Stimulated activated CD4-positive, alpha-beta T cell treated with anti-CD3 and anti-CD28 coated beads, TNF-alpha, amount 100 ng/mL, for 1 hour (primary cell): ENCODE measurements at places on chromosomes 2 and 18.

DNA sequence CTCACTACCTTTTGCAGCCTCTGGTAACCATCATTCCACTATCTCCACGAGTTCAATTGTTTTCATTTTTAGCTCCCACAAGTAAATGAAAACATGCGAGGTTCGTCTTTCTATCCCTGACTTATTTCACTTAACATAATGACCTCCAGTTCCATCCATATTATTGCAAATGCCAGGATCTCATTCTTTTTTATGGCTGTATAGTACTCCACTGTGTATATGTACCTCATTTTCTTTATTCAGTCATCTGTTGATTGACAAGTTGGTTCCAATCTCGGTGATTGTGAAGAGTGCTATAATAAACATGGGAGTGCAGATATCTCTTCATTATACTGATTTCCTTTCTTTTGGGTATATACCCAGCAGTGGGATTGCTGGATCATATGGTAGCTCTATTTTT is 16.9 kb downstream of the IL1RN start:
- DNase-seq, result no peak

- no peak for DNase-seq
Measured at GRCh38 chr2:232699110-232699509, 2.0 kb downstream of the GIGYF2 start.

DNA sequence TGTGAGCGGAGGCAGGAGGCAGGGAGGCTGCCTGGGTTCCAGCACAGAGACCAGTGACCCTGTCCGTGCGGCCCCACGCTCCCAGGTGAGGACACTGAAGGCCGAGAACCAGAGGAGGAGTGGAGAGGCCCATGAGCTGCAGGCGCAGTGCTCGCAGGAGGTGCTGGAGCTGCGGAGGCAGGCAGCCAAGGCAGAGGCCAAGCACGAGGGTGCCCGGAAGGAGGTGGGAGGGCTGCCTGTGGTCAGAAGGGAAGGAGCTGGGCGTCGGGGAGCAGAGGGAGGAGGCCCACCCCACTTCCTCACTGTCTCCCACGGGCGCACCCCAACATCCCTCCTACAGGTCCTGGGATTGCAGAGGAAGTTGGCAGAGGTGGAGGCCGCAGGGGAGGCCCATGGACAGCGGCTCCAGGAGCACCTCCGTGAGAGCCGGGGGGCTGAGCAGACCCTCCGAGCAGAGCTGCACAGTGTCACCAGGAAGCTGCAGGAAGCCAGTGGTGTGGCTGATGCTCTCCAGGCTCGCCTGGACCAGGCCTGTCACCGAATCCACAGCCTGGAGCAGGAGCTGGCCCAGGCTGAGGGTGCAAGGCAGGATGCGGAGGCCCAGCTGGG is 33.0 kb upstream of the SNED1 start:
- DNase-seq, result no peak

- no peak for DNase-seq
Measured at GRCh38 chr2:209817844-209818271, 46.2 kb downstream of the UNC80 start.

- no peak for DNase-seq
Measured at GRCh38 chr2:204486805-204487204, 58.5 kb upstream of the PARD3B start.

- DNase-seq, result no peak
Measured at GRCh38 chr2:172467382-172467781, 40.0 kb downstream of the ITGA6 start.

DNA sequence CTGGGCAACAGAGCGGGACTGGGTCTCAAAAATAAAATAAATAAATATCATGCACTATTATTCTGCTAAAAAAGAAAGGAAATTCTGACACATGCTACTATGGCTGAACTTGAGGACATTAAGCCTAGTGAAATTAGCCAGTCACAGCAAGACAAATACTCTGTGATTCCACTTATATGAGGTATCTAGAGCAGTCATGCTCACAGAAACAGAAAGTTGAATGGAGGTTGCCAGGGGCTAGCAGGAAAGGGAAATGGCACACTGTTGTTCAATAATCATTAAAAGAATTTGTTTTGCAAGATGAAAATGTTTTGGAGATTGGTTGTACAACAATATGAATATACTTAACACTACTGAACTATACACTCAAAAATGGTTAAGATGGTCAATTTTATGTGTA is 60.8 kb downstream of the NCKAP1 start:
- no peak for DNase-seq

DNA sequence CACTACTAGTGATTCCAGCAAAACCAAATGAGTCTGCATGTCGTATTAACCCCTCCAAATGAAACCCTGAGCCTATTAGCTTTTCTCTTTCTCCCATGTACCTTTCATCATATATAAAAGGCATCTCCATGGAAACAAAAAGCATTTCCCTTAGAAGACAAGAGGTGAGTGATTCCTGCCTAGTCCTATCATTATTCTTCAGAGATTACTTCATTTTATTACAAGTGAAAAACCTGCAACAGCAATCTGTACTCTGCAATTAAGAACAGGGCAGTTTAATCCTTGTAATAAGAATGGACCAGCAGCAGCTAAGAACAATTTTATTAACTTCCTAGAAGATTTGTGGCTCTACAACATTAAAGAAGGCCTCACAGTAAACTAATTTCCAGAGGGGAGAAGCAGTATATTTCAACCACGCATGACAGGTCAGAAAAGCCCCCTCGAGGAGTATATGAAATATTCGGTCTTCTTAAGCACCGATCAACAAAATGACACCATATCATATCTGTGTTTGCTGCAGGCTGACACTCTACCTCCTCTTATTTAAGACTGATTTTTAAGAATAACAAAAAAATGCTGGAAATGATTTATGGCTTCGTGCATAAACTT is 132.3 kb upstream of the TFPI start:
- DNase-seq, result no peak

- no peak for DNase-seq
Measured at GRCh38 chr2:127051116-127052056, 55.6 kb downstream of the BIN1 start.

DNA sequence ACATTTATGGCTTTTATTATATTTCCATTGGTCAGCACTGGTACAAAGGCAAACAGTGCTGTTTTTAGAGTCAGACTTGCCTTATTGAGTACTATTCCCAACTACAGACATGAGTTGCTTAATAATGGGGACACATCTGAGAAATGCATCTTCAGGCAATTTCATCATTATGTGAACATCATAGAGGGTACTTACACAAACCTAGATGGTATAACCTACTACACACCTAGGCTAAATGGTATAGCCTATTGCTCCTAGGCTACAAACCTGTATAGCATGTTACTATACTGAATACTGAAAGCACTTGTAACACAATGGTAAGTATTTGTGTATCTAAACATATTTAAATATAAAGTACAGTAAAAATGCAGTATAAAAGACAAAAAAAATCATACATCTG is 36.4 kb downstream of the OLA1 start:
- no peak for DNase-seq

DNA sequence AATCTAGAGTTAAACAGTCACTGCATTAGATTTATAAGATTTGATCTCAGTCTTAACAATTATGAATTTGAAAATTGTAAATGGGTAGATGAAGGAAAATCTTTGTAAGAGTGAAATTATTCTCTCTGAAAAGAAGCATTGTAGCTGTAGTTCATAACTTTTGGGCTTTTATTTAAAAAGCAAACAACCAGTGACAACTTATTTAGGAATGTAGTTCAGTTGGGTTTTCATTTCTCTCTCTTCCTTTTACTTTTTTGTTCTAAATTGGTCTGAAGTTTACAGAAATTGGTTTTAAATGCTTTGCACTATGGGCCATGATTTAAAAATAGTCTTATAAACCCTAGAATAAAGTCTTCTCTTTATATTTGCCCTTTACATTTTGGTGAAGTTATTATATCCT is 296.6 kb downstream of the GULP1 start:
- DNase-seq, result no peak

DNA sequence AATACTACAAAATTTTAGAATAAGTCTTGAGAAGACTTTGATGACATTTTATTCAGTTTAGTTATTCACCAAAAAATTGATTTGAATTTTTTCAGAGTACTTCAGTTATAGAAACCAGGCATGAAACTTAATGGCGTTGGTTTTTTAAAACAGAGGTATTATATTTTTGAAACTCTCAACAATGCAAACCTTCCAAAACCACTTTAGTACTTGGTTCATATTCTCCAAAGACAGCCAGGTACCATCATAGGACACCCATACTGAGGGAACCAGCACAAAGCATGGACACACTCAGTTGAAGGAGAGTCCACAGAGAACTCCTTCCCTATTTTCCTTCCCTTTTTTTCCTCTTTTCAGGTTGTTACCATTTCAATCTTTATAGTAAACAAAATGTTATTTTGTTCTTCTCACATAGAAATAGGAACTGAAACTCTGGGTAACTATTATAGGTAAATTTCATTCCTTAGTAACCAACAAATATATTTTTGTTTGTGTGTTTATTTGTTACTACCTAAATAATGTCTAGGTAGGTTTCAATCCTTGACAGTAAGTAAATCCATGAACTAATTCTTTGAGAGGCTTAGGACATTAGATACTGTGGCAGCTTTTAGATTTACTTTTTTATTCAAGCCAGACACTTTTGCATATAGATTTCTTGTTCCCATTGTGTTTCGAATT is 95.8 kb downstream of the TMEFF2 start:
- no peak for DNase-seq

GRCh38 chr2:86788165-86788564 is 2.5 kb downstream of the CD8A start:
- no peak for DNase-seq

DNA sequence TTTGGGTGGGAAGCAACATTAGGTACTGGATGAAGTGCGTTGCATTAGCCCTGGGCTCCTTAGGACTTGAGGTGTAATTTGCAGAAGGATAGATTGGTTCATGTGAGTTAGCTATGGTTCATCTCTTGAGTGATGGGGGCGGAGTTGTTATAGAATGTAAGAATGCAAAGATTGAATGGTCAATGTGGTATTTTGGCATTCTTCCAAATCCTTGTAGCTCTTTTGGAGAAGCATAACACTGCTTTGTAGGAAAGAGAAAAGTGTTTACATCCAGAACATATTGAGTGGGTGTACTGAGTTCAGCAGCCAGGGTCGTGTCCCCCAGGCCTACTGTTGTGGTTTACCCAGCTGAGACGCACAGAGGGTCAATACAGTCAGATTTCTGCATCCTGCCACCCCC is 173.5 kb downstream of the FMNL2 start:
- no peak for DNase-seq

DNA sequence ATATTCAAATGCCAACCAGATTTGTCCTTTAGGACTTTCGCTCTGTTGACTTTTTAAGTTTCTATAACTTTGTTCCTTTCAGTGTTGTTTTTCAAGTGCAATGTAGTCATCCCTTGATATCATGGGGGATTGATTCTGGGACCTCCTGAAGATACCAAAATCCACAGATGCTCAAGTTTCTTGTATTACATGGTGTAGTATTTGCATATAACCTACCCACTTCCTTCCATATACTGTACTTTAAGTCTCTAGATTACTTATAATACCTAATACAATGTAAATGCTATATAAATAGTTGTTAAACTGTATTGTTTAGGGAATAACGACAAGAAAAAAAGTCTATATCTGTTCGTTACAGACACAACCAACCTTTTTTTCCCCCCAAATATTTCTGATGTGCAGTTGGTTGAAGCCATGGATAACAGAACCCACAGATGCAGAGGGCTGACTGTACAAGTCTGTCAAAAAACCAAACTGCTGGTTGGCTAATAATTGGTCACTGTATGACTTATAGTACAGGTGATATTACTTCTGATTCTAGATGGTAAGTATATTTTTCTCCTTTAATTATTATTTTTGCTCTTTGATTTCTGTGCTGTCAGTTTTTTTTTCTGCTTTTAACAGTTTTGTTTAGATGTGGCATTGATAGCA is 201.7 kb upstream of the STON1 start:
- DNase-seq, result no peak

GRCh38 chr2:56018267-56018666 is 94.7 kb upstream of the EFEMP1 start:
- no peak for DNase-seq

DNA sequence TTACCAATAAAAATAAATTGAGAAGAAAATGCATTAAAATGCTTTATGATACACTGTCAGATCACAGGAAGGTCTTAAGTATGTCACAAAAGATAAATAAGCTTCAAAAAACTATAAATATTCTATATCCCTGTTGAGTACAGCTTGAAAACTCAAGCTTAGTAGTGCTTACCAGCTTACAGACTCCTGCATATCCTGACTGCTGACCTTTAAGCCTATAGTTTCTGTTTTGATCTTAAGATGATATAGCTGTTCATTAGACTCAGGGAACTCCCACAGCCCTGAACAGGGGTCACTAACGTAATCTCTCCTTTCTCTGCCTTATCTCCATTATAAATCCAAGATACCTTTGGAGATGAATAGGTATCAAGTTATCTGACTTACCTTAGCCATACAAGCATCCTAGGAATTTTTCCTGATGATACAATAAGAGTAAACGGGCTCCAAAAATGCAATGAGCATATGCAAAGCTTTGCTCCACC is 93.7 kb upstream of the RBBP8 start:
- DNase-seq, result no peak

DNA sequence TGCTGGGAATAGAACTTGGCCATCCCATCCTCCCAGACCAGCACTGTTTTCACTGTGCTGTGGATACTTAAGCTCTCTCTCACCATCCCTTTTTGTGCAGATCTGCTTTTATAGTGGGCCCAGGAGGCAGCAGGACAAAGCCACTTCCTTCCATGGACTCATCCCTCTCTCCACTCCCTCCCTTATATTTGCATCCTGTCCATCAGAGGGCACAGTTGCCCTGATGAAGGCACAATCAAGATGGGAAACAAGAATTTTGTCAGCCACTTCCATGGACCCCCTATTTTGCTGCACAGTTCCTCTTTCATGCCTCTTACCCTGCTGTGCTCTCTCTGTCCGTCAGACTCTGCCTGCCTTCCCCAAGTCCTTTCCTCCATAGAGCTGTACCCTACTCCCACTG is 338.7 kb downstream of the HRH4 start:
- DNase-seq, result no peak

DNA sequence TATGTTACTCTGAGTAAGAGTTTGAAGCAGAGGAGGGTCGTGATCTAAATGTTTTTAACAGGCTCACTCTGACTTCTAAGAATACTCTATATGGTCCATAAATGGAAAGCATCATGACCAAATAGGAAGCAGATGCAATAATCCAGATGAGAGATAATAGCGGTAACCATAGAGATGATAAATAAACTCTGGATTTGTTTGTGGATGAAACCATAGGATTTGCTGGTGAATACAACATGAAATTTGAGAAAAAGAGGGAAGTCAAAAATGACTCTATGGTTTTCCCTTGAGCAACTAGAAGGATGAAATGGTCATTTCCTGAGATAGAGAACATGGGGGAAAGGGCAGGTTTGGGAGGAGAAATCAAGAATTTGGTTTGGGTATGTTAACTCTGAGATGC is 3.9 kb downstream of the HEATR5B start:
- DNase-seq, result no peak

DNA sequence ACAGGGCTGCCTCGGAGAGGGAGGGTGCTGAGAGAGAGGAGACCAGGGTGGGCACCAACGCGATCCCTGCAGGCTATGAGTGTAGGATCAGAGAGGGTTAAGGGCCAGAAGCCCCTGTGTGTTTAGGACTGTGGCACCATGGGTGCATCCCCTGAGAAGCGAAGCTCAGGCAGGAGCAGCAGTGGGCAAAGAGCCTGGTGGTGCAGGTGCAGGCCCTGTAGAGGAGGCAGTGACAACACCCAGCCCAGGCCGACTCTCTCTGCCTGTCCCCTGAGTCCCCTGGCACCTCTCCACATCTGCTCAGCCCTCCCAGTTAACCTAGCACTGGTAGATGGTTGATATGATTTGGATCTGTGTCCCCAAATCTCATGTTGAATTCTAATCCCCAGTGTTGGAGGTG is 139.8 kb downstream of the RNF152 start:
- no peak for DNase-seq
